ENCODE measurements at places on chromosomes 3 and 15.

GRCh38 chr3:197050511-197050910 lies 20.9 kb upstream of the MELTF start:
- DNase-seq, result no peak

DNA sequence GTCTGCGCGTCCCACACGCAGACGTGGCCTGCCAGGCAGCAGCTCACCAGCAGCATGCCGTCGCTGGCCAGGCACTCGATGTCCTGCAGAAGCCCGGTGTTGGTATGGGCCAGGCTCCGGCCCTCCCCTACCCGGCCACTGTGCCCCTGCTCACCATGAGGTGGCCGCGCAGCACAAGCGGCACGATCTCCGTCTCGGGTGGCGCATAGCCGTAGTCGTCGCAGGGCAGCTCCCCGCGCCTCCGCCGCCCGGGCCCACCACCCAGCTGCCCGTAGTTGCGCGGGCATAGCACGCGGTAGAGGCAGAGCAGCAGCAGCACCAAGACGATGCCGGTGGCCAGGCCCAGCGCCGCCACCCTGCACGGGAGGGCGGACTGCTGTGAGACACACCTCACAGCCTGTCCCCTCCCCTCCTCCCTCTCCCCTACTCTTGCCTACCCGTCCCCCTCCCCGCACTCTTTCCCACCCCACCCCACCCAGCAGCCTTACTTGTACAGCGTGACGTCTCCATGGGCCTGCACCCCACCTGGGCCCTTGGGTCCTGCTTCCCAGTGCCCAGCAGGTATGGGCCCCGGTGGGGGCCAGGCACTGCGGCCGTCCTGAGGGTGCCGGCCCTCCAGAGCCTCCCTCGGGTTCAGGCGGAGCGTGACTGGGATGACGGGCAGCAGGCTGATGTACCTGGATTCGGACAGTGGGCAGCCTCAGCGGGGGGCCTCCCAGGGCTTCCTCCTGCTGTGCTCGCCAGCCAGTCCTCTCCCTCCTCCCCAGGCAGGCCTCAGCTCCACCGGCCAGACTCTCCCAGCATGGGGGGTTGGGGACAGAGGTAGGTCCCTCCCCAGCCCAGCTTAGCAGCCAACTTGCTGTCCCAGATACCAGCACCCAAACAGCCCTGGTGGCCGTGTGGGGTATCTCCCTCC lies 37.6 kb downstream of the PTPN23 start:
- no peak for DNase-seq

- DNase-seq, result no peak
Measured at GRCh38 chr3:98985431-98985830, 83.9 kb upstream of the DCBLD2 start.

DNA sequence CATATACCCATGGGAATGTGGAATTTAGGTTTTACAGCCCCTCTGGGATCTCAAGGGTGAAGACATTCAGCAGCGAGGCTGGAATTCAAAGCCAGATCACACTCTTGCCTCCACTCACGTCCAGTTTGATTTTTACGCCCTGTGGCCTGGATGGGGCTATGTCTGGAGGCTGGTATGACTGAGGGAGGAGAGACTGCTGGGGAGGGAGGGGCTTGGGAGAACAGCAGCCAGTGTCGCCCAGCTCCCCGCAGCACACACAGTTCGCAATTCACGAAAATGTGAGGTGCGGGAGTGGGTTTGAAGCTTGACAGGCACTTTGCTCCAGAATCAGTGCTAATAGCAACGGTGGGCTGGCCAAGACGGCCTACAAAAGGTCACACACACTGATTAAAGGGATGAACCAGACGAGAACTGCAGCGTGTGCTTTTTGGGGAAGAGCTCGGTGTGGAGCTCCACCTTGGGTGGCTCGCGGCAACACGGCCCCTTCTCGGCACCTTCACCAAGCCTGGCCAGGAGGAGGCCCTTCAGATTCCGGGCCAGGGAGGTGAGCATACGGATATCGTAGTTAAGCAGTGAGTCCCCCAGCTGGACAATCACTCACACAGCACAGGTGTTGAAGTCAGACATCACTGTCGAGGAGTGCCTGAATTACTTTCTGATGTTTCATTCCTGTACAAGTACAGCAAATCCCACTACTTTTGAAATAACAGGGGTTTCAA lies 16.4 kb downstream of the EHD4 start:
- no peak for DNase-seq

GRCh38 chr3:62049033-62049432 lies 324.3 kb downstream of the FEZF2 start:
- DNase-seq, result no peak

GRCh38 chr3:46095307-46095706 lies 68.0 kb upstream of the XCR1 start:
- DNase-seq, result no peak

GRCh38 chr3:15241341-15241740 lies 35.3 kb downstream of the CAPN7 start:
- peak; percentile 51 for DNase-seq

DNA sequence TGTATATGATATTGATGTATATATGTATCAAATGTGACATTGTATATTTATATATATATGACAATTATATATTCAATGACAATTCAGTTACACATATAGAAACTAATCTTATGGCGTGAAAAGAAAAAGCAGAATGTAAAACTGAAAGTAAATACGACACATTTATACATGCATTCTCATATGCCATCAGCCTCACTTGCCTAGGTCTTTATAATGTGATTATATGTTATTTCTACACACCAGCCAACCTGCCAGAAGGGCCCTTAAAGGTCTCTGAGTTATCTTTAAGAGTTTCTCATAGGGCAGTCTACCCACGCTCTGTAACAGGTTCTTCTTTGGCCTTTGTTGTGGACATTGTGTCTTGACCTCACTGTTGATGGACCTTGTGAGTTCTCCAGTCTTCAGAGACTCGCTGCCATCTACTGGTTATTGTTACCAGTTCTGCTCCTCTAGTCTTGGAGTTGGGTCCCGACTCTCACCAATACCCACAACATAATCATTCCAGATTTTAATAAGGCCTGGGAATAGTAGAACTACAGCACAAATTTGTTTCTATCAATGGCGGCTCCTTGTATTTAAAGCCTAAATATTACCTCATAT lies 371.5 kb upstream of the GOLIM4 start:
- no peak for DNase-seq

GRCh38 chr3:185387646-185388045 lies 24.7 kb downstream of the MAP3K13 start:
- no peak for DNase-seq

DNA sequence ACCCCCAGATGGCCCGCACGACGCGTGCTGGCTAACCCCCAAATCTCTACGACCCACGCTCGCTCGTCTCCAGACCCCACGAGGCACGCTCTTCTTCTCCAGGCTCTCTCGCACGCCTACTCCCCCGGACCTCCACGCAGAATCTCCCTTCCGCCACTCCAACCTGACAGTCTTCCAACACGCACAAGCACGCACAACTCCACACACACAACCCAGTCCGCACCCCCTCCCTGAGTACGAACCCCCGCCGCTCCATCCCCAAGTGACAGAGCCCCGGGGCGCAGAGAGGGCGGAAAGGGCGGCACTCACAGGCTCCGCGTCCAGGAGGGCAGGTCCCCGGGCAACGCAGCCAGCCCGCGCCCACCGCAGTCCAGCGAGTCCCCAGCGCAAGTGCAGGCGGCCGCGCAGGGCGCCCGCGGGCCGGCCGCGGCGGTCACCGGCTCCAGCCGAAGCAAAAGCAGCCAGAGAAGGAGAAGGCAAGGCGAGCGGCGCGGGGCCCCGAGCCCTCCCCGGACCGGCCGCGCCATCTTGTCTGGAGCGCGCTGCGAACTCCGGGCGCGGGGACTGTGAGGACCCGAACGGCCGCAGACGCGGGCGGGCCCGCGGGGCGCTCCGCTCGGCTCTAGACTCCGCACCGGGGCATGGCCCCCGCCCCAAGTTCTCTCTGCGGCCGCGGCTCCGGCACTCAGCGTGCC lies 794 bp downstream of the LRIG1 start:
- DNase-seq, result peak; percentile 58

DNA sequence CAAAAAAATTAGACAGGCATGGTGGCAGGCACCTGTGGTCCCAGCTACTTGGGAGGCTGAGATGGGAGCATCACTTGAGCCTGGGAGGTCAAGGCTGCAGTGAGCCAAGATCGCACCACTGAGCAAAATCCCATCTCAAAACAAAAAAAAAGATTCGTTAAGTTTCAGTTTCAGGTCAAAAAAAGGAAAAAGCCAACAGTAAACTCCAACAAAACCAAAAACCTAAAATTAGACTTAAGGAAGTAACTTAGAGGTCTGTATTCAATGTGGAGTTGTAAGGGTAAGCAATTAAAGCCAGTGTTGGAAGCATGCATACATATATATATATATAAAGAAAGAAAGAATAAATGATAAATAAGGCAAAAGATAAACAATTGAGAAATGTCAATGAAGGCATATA lies 11.8 kb downstream of the KPNA1 start:
- no peak for DNase-seq

GRCh38 chr15:64430000-64430735 lies 30.2 kb upstream of the ZNF609 start:
- DNase-seq, result peak; percentile 38

GRCh38 chr3:45773714-45774449 lies 22.5 kb downstream of the SLC6A20 start:
- no peak for DNase-seq

Measured in stimulated activated CD4-positive, alpha-beta T cell treated with anti-CD3 and anti-CD28 coated beads, Interleukin-4, amount 100 ng/mL, for 24 hours (primary cell).